ENCODE measurements at places on chromosomes 7 and 10. TPM values are rescaled to one million over a fixed set of nuclear protein-coding genes. Genes with fewer than 3 reads are reported as not detected.

Gene ITPRID1
- not detected for total RNA-seq

Gene VGF
- total RNA-seq: not detected

- no peak for DNase-seq
Measured at GRCh38 chr10:79188154-79188965, 119.6 kb downstream of the ZMIZ1 start.

Gene IFIT1B
- not detected for total RNA-seq

DNA sequence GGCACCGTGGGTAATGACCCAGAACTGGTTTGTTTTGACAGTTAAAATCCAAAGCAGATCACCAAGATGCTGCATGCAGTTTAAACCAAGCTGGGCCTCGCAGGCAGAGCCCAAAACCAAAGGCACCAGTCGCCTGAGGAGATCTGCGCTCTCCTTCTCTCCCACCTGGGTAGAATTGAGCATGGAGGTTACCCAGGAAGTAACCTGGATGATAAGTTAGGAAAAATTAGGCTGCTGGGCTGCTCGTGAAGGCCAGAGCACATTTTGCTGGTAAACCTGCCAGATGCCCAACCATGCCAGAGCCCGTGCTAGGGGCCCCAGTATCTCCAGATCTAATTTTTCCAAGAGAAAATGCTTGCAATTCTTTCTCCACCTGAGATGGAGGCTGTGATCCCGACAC is 388.3 kb upstream of the MGMT start:
- DNase-seq: no peak

- DNase-seq: no peak
Measured at GRCh38 chr10:2700626-2701305, 366.6 kb upstream of the PFKP start.

Gene SPDYE16
- total RNA-seq: not detected

- DNase-seq: no peak
Measured at GRCh38 chr7:17056491-17057142, 174.8 kb upstream of the AGR3 start.

Gene CDH23
- under 0.01 TPM for total RNA-seq

Gene RSPH10B2
- total RNA-seq: 0.13 TPM

- no peak for DNase-seq
Measured at GRCh38 chr10:65133652-65134051, 1612.5 kb downstream of the REEP3 start.

Gene NME8
- not detected for total RNA-seq

DNA sequence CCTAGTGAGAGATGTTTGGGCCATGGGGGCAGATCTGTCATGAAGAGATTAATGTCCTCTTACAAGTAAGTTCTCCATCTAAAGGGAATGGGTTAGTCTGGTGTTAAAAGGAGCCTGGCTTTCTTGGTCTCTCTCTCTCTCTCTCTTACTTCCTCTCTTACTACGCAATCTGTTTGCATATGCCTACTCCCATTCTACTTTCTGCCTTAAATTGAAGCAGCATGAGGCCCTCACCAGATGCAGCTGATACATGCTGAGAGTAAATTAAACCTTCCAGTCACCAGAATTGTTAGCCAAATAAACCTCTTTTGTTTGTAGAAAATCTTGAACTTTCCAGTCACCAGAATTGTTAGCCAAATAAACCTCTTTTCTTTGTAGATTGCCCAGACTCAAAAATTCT is 884.1 kb downstream of the NRG3 start:
- DNase-seq: no peak

DNA sequence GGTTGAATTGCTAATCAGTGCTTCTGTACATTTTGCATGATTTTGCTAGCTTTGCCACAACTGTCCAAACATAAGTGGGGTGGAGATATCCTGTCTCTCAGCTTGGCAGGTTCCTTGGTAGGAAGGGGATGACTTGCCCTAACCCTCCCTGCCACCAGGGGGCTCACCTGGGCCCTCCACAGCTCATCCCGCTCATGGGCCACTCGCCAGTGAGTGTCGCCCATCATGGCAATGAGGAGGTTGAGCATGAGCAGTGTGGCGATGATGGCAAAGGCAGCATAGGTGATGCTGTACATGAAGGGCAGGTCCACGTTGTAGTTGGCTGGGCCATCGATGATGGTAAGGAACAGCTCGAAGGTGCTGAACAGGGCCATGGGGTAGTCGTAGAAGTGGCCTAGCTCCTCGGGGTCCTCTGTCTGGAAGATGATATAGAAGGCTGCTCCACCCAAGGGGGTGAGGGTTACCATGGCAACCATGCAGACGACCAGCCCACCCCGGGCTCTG is 12.2 kb downstream of the TRPV6 start:
- DNase-seq: no peak

Gene LIPK
- total RNA-seq: not detected

- no peak for DNase-seq
Measured at GRCh38 chr7:46524350-46524749, 603.3 kb upstream of the IGFBP3 start.

DNA sequence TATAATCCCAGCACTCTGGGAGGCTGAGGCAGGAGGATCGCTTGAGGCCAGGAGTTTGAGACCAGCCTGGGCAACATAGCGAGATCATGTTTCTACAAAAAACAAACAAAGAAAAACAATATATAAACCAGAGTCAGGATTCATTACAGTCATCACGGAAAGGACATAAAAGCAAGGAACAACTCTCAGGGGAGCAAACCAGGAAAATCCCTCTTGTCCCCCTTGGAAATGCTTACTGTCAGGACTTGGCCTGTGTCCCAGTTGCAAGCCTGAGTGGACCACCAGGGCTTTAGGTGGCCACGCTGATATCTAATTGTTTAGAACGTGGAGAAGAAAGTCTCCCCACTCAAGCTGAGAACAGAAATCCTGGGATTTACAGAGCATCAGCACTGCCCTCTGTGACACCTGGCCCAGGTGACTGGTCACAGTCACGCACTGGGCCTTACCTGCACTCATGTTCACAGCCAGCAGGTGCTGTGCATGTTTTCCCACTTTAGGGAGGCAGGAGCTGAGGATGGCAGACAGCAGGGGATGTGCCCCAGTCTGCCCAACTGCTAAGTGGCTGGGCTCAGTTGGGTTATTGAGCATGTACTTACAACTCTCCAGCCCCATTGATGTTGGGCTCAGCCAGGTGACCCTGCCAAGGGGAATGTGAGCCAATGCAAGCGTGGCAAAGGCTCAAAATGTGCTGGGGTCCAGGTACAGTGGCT is 60.9 kb downstream of the TMEM130 start:
- no peak for DNase-seq

Gene SFTPA1
- total RNA-seq: not detected

Gene FBXO24
- 0.74 TPM for total RNA-seq

DNA sequence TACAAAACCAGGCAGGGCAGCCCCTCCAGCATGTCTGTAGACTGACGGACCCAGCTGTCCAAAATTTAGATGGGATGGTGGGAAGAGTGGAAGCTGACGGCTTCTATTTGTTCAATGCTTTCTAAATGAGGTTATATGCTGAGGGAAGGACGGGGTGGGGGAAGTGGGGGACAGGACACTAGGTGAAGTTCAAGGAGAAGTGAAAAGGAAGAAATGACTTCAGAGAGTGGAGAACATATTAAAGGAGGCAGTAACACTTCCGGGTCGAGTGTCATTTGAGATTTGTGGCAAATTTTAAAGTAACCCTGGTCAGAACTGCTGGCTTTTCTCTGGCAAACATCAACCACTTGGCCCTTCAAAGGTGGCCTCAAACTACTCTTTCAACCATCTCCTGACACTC is 9.4 kb downstream of the PIP4K2A start:
- no peak for DNase-seq

- no peak for DNase-seq
Measured at GRCh38 chr7:54796150-54796549, 37.1 kb upstream of the SEC61G start.

Gene MKI67
- 16.4 TPM for total RNA-seq

GRCh38 chr10:34804306-34804705 is 10.8 kb downstream of the PARD3 start:
- no peak for DNase-seq

DNA sequence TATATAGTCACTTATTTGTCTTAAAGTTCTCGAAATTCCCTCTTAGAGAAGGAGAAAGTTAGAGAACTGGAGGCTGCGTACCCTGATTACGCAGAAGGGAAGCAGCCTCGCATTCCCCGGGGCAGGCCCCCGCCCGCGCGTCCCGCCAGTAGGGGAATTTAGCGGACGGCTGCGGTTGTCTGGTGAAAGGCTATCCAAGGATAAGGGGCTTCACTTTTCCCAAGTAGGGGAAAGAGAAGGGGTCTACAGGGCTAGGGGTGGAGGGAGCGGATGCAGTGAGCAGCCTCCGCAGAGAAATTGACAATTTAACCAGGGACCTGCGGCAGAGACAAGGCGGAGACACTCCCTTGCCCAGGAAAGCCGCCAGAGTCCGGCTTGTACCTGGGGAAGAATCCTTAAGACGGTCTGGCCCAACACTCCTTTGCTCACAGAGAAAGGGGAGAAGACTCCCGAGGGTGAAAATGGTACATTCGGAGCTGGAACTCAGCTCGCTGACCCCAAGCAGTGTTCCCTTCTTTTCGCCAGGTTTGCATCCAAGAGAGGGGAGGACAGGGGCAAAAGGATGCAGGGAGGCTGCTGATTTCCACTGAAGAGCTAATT is 994 bp upstream of the MAGI2 start:
- no peak for DNase-seq

DNA sequence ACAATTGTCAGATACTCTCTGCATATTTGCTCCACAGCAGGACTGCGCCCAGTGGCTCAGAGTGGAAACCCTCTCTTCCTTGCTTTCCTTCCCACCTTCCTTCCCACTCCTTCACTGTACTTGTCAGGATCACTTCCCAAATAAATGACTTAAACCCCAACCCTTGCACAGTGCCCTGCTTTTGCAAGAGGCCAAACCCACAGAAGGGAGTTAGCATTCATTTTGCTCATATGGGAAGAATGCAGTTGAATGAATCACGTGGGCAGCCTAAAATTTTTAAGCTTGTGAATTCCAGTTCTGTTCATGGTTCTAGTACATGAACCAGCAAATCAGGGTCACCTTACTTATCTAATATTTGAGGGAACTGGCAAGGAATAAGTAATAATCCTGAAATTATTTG is 47.7 kb upstream of the SFMBT2 start:
- no peak for DNase-seq

Gene BAG3
- total RNA-seq: 21.0 TPM

GRCh38 chr10:6298428-6298827 is 95.7 kb downstream of the PFKFB3 start:
- DNase-seq: no peak

Gene GPR15LG
- total RNA-seq: not detected

GRCh38 chr7:102836191-102836919 is 76.4 kb upstream of the LRRC17 start:
- DNase-seq: peak; percentile 76

Gene PRF1
- total RNA-seq: not detected

DNA sequence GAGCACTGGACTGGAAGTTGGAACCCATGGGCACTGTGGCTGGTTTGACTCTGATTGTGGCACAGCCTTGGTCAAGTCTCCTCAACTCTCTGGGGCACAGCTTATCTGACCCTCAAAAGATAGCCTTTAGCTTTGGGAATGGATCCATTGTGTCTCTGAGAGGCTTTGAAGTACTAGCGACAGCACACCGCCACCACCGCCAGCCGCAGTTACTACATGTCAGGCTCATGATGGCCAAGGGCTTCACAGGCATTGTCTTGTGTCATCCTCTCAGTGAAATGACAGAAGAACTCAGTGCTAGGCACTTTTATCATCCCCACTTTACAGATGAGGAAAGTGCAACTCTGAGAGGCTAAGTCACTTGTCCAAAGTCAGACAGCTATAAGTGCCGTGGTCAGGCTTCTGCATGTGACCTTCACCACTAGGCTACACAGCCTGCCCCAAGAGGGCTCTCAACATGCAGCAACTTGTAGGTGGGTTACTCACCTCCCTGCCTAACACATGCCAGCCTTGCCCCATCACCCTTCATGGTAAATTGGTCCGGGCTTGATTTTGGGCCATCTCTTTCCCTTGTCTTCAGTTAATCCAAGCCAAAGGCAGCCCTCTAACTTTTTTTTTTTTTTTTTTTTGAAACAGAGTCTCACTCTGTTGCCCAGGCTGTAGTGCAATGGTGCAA is 44.1 kb downstream of the C10orf105 start:
- no peak for DNase-seq

GRCh38 chr10:34736976-34737771 is 77.9 kb downstream of the PARD3 start:
- no peak for DNase-seq

Gene PRSS37
- total RNA-seq: not detected

DNA sequence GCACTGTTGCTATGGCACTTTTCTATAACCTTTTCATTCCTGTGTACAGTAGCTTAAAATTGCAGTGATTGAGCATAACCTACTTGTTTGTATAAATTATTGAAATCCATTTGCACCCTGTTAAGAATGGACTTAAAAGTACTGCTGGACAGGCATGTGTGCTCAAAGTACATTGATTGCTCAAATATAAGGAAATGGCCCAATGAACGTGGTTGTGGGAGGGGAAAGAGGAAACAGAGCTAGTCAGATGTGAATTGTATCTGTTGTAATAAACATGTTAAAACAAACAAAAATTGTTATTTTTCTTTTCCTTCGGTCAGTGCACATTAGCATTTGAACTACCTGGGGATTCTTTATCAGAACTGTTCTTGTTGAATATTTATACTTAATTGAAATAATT is 57.1 kb upstream of the BAMBI start:
- DNase-seq: no peak

GRCh38 chr10:132389433-132390169 is 7.4 kb upstream of the PWWP2B start:
- no peak for DNase-seq

- DNase-seq: no peak
Measured at GRCh38 chr7:50679218-50680007, 103.3 kb downstream of the GRB10 start.

DNA sequence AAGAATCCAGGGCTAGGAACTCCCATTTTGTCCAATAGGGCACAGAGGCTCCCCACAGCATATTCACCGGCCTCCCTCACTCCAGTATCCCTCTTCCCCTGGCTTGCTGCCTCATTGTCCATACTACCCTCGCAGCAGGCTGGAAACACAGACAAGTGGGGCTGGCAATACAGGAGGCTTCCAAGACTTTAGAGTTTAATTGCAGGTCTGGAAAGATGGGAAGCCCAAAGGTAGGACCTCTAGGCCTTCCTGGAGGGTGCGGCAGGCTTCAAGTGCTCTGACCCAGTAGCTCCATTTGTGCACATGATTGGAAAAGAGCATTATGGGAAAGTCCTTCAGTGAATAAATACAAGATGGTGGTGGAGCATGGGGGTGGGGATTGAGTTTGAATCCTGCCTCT is 166.7 kb downstream of the EVX1 start:
- no peak for DNase-seq

Gene CLDN4
- total RNA-seq: 0.07 TPM

DNA sequence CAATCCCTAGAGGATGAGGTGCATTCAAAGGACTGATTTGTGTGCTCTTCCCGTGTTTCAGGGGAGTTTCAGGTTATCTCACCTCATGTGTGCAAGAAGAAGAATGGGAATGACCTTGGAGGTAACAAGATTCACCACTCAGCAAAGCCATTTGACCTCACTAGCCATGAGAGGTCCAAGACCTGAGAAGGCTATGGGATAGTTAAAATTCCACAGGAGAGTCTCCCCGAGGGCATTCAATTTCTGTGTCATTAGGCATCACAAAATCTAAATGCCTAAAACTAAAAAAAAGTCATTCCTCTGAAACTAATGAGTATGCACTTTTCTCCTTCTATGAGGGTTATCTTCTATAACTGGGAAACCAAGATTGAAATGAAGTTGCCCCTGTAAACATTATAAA is 433.4 kb downstream of the KCNMA1 start:
- DNase-seq: no peak

Gene RAB11FIP2
- 8.7 TPM for total RNA-seq

Gene ERVW-1
- not detected for total RNA-seq
